ENCODE measurements at places on chromosomes 5 and 9.

GRCh38 chr5:170278611-170279458 is 18.7 kb downstream of the LCP2 start:
- no peak for DNase-seq

GRCh38 chr5:94072116-94072515 is 330.7 kb upstream of the POU5F2 start:
- peak; percentile 31 for DNase-seq

- peak; percentile 20 for DNase-seq
Measured at GRCh38 chr9:105503881-105504280, 54.0 kb upstream of the FKTN start.

- peak; percentile 14 for DNase-seq
Measured at GRCh38 chr9:109143881-109144562, 23.0 kb downstream of the FRRS1L start.
